ENCODE measurements at places on chromosomes 3 and 15. TPM values are rescaled to one million over a fixed set of nuclear protein-coding genes. Genes with fewer than 3 reads are reported as not detected.

DNA sequence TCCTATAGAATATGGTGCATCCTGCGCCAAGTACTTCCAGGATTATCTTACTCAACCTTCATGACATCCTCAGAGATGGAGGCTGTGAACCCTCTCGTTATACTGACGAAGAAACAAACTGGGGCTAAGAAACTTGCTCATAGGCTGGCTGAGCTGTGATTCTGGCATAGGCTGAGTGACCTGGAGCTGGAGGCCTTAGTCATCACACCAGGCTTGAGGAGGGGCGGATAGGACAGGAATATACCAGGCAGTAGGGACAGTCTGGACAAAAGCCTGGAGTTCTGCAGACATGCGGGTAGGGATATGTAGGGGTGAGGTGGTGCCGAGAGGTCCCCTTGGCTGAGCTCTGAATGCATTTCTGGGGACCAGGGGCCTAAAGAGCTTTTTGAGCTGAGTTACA, 18.1 kb downstream of the HEMK1 start:
- DNase-seq = no peak

GRCh38 chr3:127535901-127536829, 54.4 kb downstream of the TPRA1 start:
- DNase-seq = no peak

DNA sequence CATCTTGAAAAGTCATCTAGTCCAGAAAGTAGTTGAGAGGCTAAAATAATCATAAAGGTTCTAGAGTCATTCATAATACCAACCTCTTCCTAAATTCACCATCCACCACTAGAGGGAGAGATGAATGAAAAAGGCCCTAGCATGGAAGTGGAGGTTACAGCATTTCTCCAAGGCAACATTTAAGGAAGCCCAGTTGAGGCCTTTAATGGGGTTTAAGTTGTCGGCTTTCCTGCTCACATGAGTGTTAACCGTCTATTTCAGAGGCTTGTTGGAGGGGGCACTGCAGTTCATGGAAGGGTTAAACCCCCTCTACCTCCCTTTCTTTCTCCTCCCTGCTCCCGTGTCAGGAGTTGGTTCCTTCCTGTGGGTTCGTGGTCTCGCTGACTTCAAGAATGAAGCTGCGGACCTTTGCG, 3.8 kb upstream of the SLCO3A1 start:
- no peak for DNase-seq

- DNase-seq = no peak
Observed at GRCh38 chr3:138219255-138219654, 32.2 kb downstream of the ARMC8 start.

DNA sequence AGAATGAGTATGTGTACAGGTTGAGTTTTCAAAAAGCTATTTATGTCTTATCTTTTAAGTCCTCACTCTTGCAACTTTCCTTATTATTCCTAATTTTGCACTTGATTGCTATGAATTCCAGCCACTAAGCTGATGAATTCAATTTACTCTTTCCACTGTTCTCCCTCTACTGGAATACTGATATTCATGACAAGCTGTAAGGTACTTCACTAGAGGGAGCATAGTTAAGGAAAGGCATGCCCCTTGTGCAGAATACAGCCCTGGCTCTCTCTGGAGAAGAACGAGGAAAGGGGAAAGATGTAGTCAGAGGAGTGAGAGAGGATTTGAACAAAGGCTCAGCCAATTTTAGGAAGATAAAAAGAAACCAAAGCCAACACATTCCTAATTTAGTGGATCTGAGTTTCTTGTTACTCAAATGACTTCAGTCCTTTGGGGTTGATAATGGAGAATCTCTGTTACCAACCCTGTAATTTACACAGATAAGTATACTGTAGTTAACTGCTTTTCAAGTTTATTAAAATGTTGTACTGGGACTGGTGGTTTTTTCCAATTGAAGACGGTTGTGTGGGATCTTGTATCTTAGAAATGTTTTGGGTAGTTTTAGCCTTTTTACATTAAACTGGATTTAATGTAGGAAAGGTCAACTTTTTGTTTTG, 4.0 kb downstream of the SCAANT1 start:
- DNase-seq = peak; percentile 47

GRCh38 chr15:61146091-61146930, 82.8 kb downstream of the RORA start:
- no peak for DNase-seq

GRCh38 chr3:129016720-129017483, 15.8 kb downstream of the EFCC1 start:
- DNase-seq = no peak

GATM gene
- 2.8 TPM for polyA plus RNA-seq

MESP2 gene
- polyA plus RNA-seq = 0.71 TPM

SLC27A2 gene
- 3.5 TPM for polyA plus RNA-seq

Measured in lung (tissue), 17 donors.